ENCODE measurements at places on chromosomes 2 and 18.
A peak's percentile ranks its signal among the peaks of the same experiment; 100 is the strongest.

DNA sequence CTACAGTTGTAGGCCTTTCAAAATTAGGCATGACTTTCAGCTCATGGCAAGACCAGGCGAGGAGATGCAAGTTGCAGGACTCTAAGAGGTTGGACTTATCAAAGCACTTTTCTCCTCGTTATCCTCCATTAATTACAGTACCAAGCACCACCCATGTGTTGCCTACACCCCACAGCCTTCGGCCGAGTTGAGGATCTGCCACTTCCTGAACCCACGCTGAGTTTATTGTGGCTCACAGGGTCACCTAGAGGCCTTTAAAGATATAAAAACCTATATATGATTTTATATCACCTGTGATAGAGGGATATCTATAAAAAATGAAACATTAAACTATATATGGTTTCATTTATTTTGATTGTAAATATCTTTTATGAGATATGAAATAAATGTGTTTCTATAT, 2.6 kb downstream of the UGT1A10 start:
- no peak for DNase-seq

DNA sequence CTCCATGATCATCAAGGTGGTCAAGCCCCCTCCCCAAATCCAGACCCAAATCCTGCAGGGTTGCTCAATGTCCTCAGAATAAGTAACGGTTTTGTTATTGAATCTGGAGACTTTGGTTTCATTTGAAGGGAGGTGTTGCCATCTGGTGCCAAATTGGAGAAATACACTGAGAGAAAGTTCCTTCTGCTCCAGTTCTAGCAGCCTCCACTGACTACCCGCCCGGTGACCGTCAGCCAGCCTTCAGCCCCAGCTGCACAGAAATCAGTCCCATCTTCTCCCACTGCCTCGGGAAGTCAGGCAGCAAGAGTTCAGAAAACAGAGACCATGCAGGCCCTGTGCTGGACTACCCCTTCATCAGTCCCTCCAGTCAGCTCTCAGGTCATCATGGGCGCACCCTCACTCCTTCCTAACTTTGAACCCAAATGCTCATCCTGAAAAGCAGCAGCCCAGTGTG, 38.7 kb downstream of the PKDCC start:
- peak; percentile 53 for DNase-seq

- DNase-seq = no peak
Measured at GRCh38 chr18:12821408-12821807, 62.6 kb downstream of the PTPN2 start.

- no peak for DNase-seq
Measured at GRCh38 chr18:3233004-3233403, 13.2 kb upstream of the MYOM1 start.

DNA sequence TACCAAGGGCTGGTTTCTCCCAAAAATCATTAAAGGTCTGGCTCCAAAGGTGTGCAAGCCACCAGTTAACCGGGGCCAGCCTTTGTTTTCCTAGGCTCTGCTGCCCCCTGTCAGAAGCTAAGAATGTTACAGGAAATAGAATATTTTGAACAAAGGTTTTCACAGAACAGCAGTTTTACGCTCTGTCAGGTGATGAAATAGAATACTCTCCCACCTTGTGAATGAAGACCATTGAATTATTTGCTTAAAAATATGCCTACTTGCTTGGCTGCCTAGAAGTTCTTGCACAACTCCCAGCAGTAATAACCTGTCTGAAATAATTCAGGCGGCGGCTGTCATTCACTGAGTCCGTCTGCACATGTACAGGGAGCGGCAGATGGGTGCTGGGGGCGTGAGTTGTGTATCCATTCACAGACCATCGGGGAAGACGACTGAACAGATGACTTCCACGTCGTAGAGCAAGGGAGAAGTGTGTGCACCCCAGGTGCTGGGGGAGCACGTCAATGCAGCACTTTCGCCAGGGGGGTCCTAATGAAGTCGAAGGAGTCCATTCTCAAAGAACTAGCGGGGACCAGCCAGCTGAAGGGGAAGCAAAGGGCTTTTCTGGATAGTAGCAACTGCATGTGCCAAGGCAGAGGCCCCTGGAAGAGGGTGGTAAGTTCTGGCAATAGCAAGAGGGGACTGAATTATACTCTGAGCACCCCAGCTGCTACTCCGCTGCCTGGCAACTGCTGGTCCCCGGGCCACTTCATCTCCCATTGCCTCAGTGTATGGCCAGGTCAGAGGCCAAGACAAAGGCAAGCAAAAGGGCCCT, 56.1 kb downstream of the SF3B1 start:
- peak; percentile 15 for DNase-seq

DNA sequence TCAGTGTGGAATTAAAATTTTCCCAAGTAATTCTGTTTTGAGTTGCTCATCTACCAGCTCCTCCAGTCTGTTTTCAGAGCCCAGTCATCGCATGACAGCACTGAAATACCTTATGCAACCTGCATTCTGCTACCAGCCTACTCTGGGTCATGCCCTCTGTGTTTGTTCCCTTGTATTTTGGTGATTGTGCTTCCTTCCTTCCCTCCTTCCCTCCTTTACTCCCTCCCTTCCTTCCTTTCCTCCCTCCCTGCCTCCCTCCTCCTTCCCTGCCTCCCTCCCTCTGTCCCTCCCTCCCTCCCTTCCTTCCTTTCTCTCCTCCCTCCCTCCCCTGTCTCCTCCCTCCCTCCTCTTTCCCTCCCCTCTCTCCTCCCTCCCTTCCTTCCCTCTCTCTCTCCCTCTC, 289.6 kb downstream of the CDH2 start:
- DNase-seq = no peak

GRCh38 chr2:9762941-9763340, 80.3 kb upstream of the TAF1B start:
- DNase-seq = no peak

GRCh38 chr2:196566961-196567666, 72.4 kb upstream of the CCDC150 start:
- peak; percentile 44 for DNase-seq

GRCh38 chr2:164371916-164372315, 249.4 kb downstream of the GRB14 start:
- no peak for DNase-seq

DNA sequence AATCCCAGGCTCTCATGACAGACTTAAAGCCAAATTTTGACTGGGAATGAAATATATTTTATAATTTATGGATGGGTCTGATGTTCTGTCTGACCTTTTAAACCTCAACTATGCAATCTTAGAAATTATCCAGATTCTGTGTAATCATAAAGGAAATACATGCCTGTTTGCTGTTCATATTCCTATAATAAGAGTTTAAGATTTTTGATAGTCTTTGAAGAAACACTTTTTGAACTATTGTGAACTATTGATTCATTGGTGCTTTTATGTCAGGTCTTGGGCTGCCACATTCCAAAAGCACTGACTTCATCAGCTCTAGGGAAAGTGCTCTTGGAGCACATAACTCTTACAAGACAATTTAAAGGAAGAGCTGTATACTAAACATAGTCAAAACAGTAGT, 64.2 kb downstream of the CCDC150 start:
- DNase-seq = no peak

DNA sequence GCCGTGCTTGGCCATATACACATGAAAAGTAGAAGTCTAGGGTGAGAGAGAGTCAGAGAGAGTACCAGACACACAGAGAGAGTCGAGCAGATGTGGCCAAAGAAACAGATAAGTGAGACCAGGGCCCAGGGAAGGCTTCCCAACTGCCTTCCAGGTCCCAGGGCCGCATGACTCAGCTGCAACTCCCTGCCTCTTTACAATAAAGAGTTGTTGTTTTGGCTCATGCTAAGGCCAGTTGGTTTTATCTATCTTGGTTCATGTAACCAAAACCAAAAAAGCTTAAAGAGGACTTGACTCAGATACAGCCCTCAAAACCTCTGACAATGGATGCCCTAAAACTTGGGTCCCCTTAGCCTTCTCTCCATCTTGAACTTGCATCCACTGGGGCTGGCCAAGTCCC, 36.9 kb downstream of the REEP1 start:
- peak; percentile 8 for DNase-seq

- no peak for DNase-seq
Measured at GRCh38 chr18:8627107-8627472, 17.9 kb downstream of the RAB12 start.

DNA sequence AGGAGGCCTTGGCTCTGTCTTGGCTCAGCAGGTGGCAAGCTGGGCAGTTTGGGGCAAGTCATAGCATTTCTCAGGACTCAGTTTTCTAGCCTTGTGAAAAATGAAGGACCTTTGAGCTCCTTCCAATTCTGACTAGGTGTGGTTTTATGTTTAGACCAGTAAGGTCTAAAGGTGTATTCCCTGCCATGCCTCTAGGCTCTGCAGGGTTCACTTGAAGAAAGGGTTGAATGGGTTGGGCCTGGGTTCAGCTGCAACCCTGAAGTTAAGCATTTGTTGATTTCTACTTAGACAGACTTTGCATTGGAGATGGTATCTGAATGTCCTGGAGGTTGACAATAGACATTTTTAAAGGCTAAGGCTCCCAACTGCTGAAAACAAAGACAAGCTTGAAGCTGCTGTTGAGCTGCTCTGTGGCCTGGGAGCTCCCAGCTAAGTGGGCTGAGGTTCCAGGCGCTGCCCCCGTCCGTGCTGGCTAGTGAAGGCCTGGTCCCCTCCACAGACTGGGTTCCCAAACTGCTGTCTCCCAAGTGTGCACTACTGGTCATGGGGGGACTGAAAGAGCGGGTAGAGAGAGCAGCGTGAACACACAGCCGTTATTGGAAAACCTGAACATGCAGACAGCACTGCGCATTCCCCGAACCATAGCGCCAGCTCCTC, 100.7 kb upstream of the SMAD7 start:
- no peak for DNase-seq

DNA sequence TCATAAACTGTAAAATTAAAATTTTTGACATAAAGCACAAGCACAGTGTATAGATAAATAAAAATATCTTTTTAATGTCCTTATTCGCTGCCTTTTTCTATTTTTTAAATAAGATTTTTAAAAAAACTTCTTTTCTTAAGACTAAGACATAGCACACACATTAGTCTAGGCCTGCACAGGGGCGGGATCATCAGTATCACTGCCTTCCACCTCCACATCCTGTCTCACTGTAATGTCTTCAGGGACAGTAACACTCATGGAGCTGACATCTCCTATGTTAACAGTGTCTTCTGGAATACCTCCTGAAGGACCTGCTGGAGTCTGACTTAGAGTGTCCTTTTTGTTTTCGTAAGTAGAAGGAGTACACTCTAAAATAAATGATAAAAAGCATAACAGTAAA, 33.0 kb downstream of the VAPA start:
- no peak for DNase-seq

GRCh38 chr2:239255218-239255617, 145.6 kb downstream of the HDAC4 start:
- no peak for DNase-seq

- DNase-seq = no peak
Measured at GRCh38 chr18:63545000-63545399, 2.8 kb downstream of the SERPINB12 start.

DNA sequence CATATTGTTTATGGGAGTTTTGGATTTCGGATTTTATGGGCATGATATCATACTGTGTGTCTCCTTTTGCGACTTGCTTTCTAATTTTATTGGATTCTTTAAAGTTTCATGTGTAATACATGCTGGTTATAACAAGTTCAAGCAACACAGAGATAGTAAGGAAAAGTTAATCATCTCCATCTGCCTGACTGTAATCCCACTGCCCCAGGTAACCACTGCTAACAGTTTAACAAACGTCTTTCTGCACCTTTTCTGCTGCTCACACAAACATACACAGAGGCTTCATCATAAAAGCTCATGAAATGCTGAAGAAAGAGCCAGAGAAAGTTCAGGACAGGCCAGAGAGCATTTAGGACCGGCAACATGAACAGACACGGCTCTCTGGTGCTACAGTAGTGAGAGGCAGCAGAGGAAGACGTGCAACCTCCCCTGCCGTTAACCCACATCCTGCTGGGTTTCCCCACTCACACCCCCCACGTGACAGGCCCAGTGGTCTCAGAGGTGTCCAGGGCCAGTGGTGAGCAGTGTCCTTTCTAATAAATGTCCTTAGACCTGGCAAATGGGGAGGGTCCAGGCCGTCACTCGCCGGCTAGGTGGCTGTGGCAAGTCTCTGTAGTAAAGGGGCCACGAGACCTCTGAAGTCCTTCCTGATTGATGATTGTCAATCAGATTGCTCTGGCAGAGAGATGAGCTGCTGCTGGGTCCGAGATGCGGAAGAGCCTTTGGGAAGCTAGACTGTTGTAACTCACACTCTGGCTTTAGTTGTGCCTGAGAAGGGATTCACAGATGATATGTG, 43.0 kb upstream of the SLC1A4 start:
- no peak for DNase-seq

DNA sequence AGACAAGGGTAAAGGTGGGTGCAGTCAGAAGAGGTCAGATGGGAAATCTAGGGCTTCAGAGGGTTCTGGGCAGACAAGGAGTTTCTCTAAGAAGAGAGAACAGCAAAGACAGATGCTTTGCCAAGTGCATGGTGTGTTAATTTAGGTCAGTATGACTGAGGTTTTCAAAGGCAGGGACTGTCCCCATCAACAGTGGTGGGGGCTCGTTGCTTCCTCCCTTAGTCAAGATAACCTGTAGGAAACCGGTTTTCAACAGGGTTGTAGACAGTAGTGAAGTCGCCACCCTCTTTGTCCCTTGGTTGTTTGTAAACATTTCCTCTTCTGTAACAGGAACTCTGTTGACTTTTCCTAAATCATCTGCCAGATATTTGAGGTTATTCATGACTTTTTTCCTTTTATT, 11.6 kb downstream of the RAB12 start:
- no peak for DNase-seq

DNA sequence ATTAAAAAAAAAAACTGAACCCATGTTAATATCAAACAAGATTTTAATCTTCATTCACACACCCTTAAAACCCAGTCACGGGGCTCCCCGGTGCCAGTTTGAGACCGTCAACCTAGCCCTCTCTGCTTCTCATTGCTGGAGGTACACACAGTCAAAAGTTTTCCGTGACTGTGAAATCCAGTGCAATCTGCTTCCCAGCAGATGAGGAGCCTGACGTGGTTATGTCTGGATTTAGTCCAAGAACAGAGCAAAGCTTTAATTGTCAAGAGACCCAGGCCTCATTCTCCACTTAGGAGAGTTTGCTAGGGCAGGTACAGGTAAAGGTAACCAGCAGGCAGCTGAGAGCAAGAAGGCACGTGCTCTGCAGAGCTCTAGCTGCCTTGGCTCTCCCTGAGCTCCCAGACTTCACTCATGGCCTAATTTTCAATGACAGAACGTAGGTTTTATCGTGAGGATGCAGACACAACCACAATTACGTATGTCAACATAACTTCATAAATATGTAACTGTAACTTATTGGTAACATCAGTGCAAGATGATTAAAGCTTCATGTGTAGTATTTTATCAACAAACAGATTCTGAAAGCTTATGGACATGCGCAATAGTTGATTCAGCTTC, 56.3 kb downstream of the SLC16A14 start:
- no peak for DNase-seq

Measured in stromal cell of bone marrow (primary cell).